ENCODE measurements at places on chromosomes 4 and X.

- DNase-seq: no peak
These were observed 65.0 kb upstream of the SEC24B start for GRCh38 chr4:109368661-109369060.

- no peak for DNase-seq
These were observed 57.8 kb upstream of the SLC39A8 start for GRCh38 chr4:102403116-102403515.

DNA sequence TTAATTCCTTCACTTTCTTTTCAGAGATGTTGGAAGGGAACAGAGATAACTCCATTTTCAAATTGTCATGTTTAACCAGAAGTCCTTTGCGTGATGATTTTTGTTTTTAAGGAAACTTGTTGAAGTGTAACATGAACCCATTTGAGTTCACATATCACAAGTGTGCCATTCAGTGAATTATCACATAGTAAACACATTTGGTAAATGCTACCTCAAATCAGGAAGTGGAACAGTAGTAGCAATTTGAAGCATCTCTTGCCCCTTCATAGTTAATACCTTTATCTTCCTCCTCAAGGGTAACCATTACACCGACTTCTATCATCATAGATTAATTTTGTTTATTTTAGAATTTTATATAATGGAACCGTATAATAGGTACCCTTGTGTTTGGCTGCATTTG, 35.8 kb downstream of the KDM6A start:
- DNase-seq: no peak

GRCh38 chrX:152946681-152947080, 47.2 kb downstream of the PNMA5 start:
- DNase-seq: no peak
